ENCODE measurements at places on chromosomes 12 and 14.
A peak's percentile ranks its signal among the peaks of the same experiment; 100 is the strongest.

DNA sequence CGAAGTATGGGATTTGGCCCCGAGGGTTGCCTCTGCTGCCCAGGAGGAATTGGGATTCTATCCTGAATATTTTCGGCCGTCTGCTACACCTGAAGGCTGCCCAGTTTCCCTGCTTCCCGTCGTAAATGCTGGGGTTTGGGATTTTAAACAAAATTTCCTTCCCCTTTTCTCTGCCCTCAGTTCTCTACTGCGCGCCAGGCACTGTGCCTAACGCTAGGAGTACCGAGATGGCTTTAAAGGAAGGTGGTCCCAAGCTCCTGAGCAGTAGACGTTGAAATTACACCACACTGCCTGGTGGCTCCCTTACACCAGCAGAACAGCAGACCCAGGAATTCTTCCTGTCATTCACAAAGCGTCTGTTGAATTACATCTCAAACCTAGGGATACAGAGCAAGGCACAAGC, 566 bp upstream of the PRDM4 start:
- H3K4me1 ChIP-seq: peaks cover 41% of the 10 kb centered on the region
- H3K27ac ChIP-seq: peak overlapping the region; percentile 64
- H3K36me3 ChIP-seq: peaks cover 6% of the 10 kb centered on the region
- H3K27me3 ChIP-seq: no peaks in the 10 kb centered on the region
- DNase-seq: no peak
- peak overlapping the region; percentile 40 for H3K4me3 ChIP-seq

- DNase-seq: no peak
- no peak overlapping the region for H3K4me3 ChIP-seq
- H3K27me3 ChIP-seq: no peaks in the 10 kb centered on the region
- H3K27ac ChIP-seq: no peak overlapping the region
Observed at GRCh38 chr12:50598321-50598862, 93.6 kb downstream of the DIP2B start.

GRCh38 chr12:124487834-124488165, 79.6 kb downstream of the NCOR2 start:
- no peak overlapping the region for H3K4me3 ChIP-seq
- H3K4me1 ChIP-seq: no peaks in the 10 kb centered on the region

DNA sequence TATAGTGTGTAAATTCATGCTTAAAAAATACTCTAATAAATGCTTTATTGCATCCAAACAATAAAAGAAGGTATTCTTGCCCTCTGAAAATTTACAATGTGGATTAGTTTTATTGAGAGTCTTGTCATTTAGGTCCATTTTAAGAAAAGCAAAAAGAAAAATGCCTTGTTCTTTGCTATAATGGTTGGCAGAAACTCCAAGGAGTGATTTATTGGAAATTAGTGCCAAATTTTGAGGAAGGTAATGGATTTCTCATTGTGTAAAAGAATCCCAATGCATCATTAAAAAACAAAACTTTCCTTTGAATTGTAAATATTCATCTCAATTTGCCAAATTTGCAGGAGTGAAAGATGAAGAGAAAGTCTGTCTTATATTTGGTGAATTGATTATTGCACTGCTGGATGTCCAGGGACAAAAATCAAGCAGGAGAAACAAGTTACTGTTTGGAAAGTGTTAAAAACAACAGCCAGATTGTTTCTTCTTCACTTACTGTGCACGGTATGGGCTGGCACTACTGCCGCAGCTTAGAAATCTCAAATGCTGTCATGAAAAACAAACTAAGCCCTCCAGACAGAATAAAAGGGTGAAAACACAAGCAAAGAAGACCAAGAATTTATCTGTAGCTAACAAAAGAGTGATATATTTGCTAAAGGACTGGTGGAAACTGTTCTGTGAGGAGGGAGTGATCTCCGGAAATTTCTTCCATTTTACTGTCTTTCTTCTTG, 511.7 kb downstream of the TMTC2 start:
- H3K27ac ChIP-seq: no peak overlapping the region
- no peak overlapping the region for H3K4me3 ChIP-seq
- H3K36me3 ChIP-seq: no peaks in the 10 kb centered on the region
- DNase-seq: no peak
- H3K4me1 ChIP-seq: no peaks in the 10 kb centered on the region

DNA sequence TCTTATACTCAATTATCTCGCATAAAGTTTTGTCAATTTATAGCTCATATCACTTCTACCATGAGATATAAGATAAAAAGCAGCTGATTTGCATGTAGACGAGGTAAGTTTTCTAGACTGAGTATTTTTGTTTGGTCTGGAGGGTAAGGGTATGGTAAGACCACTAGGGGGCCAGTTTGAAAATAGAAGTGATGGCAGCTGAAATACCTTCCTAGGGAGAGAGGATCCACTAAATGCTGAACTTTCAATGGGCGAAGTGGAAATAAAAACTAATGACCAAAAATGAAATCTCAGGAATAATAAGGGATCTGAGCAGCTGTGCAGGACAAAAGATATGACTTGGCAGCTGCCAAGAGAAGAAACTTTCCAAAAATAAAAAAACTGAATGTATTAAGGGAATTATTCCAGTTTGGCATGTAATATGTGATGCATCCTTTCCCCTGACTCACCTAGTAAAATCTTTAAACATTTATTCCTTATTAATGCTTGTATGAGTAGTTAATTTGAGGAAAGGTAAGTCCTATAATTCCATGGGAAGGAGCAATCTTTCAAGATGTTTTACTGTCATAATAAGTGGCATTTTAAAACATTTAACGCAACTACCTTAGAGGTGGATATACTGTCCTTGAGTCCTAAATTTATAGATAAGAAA, 754.5 kb downstream of the C12orf50 start:
- no peak overlapping the region for H3K27ac ChIP-seq
- H3K27me3 ChIP-seq: no peaks in the 10 kb centered on the region
- DNase-seq: no peak
- no peaks in the 10 kb centered on the region for H3K4me1 ChIP-seq
- H3K4me3 ChIP-seq: no peak overlapping the region
- no peaks in the 10 kb centered on the region for H3K36me3 ChIP-seq

DNA sequence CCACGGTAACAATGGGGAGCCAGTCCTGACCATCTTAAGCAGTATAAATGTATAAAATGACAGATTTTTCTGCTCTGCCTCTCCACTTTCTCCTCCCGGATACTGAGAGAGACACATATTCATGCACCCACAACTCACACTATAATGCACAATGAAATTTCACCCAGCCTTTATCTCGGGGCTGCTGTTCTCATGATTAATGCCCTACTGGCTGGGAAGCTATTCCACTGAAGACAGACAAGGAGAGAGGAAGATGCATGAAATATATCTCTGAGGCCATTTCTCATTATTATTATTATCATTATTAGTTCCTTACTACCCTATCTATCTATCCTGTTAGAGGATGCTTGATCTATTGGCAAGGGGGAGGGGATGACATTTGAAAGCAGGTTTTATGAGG, 501.7 kb downstream of the DIO2 start:
- no peaks in the 10 kb centered on the region for H3K4me1 ChIP-seq
- H3K27me3 ChIP-seq: no peaks in the 10 kb centered on the region
- H3K4me3 ChIP-seq: no peak overlapping the region

- H3K27me3 ChIP-seq: no peaks in the 10 kb centered on the region
- no peak overlapping the region for H3K4me3 ChIP-seq
- H3K4me1 ChIP-seq: no peaks in the 10 kb centered on the region
- no peak for DNase-seq
- no peaks in the 10 kb centered on the region for H3K36me3 ChIP-seq
Observed at GRCh38 chr12:65364046-65364445, 85.6 kb downstream of the MSRB3 start.

- no peak for DNase-seq
- H3K4me3 ChIP-seq: no peak overlapping the region
- no peaks in the 10 kb centered on the region for H3K4me1 ChIP-seq
- H3K27me3 ChIP-seq: no peaks in the 10 kb centered on the region
- no peaks in the 10 kb centered on the region for H3K36me3 ChIP-seq
- H3K27ac ChIP-seq: no peak overlapping the region
Observed at GRCh38 chr12:94585626-94586025, 64.7 kb downstream of the TMCC3 start.

GRCh38 chr12:99444859-99445316, 202.7 kb upstream of the GARIN6 start:
- no peaks in the 10 kb centered on the region for H3K36me3 ChIP-seq
- no peak overlapping the region for H3K27ac ChIP-seq
- H3K4me1 ChIP-seq: no peaks in the 10 kb centered on the region

GRCh38 chr14:54410215-54410614, 13.4 kb downstream of the CDKN3 start:
- no peak overlapping the region for H3K27ac ChIP-seq
- H3K4me1 ChIP-seq: no peaks in the 10 kb centered on the region
- no peak overlapping the region for H3K4me3 ChIP-seq
- no peaks in the 10 kb centered on the region for H3K36me3 ChIP-seq

GRCh38 chr14:24238527-24239037, 3.8 kb downstream of the TINF2 start:
- DNase-seq: no peak
- H3K36me3 ChIP-seq: peaks cover 68% of the 10 kb centered on the region
- H3K4me3 ChIP-seq: no peak overlapping the region
- H3K4me1 ChIP-seq: peaks cover 59% of the 10 kb centered on the region

DNA sequence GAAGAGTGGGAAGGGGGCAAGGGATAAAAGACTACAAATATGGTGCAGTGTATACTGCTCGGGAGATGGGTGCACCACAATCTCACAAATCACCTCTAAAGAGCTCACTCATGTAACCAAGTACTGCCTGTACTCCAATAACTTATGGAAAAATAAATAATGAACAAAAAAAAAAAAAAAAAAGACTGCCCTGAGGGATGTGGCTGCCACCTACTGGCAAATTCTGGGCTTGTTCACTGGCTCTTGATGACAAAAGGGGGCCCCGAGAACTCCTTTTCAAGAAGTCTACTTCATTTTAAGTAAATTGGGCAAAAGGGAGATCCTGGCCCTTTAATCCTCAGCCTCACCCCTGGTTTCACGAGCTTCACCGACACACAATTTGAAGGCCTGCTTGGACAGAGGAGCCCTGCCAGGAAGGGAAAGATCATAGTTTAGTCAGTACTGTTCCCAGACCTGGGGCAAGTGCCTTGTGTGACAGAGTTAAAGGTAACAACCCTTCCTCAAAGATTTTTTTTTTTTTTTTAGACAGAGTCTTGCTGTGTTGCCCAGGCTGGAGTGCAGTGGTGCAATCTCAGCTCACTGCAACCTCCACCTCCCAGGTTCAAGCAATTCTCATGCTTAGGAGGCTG, 26.1 kb upstream of the STAC3 start:
- peaks cover 16% of the 10 kb centered on the region for H3K4me1 ChIP-seq
- DNase-seq: no peak
- peaks cover 37% of the 10 kb centered on the region for H3K36me3 ChIP-seq
- no peaks in the 10 kb centered on the region for H3K27me3 ChIP-seq

DNA sequence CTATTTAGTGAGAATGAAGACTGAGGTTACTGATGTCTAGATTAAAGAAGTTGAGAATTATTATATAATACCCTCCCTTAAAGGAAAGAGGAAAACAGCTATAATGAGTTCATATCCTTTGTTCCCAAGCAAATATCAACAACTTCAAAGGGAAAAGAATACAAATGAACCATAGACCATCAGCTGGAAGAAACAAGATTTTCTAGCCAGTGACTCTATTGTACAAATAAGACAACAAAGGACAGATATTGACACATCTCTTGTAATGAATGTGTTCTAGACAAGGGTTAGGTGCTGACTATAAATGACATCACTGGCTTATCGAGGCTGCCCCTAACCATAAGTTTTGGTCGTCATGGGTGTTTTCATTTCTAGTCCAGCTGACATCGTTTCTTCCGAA, 48.2 kb downstream of the SLC38A4 start:
- DNase-seq: no peak
- no peak overlapping the region for H3K27ac ChIP-seq
- no peaks in the 10 kb centered on the region for H3K27me3 ChIP-seq
- no peaks in the 10 kb centered on the region for H3K4me1 ChIP-seq
- no peaks in the 10 kb centered on the region for H3K36me3 ChIP-seq
- no peak overlapping the region for H3K4me3 ChIP-seq

GRCh38 chr12:65339161-65339560, 60.7 kb downstream of the MSRB3 start:
- no peak overlapping the region for H3K4me3 ChIP-seq
- no peaks in the 10 kb centered on the region for H3K36me3 ChIP-seq
- no peaks in the 10 kb centered on the region for H3K4me1 ChIP-seq
- no peak for DNase-seq
- H3K27me3 ChIP-seq: no peaks in the 10 kb centered on the region

DNA sequence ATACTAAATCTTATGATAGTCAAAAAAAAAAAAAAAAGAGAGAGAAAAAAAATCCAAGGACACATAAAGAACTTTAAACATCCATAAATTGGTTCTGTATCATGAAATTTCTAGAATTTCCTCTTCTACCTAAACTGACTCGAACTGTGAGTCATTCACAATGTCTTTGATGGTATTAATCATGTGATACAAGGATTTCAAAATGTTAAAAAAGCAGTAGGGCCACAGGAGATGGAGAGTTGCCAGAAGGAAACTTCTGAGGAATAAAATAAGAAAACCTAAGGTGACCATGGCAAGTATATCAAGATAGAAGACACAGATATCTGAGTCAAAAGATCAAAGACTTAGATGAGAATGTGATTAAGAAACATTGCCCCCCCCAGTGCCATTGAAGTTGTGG, 1320.9 kb upstream of the FLRT2 start:
- no peaks in the 10 kb centered on the region for H3K27me3 ChIP-seq
- no peak overlapping the region for H3K4me3 ChIP-seq
- no peaks in the 10 kb centered on the region for H3K4me1 ChIP-seq
- no peaks in the 10 kb centered on the region for H3K36me3 ChIP-seq

GRCh38 chr12:49750027-49750995, 9.0 kb downstream of the TMBIM6 start:
- peaks cover 34% of the 10 kb centered on the region for H3K36me3 ChIP-seq
- H3K4me3 ChIP-seq: no peak overlapping the region
- H3K4me1 ChIP-seq: peaks cover 86% of the 10 kb centered on the region
- H3K27me3 ChIP-seq: no peaks in the 10 kb centered on the region
- peak; percentile 35 for DNase-seq
- H3K27ac ChIP-seq: peak overlapping the region; percentile 44

GRCh38 chr12:27999970-28000369, 27.4 kb upstream of the PTHLH start:
- no peak for DNase-seq
- no peaks in the 10 kb centered on the region for H3K4me1 ChIP-seq
- no peak overlapping the region for H3K4me3 ChIP-seq
- no peaks in the 10 kb centered on the region for H3K36me3 ChIP-seq
- H3K27me3 ChIP-seq: no peaks in the 10 kb centered on the region

Data from CD4-positive, alpha-beta memory T cell (primary cell).